ENCODE measurements at places on chromosomes 6 and 20.

DNA sequence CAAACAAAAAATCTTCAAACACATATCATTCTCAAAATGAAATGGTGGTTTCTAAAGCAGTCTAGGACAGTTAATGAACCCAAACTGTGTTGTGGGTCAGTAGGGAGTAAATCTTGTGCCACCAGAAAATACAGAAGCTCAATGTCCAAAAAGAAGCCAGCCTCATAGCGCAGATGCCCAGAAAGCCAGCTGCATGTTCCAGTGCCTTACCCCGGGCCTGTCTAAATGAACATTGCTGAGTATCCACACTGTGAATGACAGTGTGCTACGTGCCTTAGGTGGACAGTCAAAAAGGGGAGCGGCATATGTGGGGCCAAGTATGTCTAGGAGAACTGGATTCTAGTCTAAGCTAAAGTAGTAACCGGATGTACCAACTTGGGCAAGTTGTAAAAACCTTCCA, 10.9 kb downstream of the FYN start:
- no peak for DNase-seq

GRCh38 chr6:147382945-147383554, 125.4 kb upstream of the SAMD5 start:
- DNase-seq = no peak

- DNase-seq = no peak
These were observed 19.9 kb downstream of the PEDS1 start for GRCh38 chr20:50133474-50134217.

GRCh38 chr6:24991810-24992467, 56.2 kb upstream of the RIPOR2 start:
- DNase-seq = peak; percentile 17

DNA sequence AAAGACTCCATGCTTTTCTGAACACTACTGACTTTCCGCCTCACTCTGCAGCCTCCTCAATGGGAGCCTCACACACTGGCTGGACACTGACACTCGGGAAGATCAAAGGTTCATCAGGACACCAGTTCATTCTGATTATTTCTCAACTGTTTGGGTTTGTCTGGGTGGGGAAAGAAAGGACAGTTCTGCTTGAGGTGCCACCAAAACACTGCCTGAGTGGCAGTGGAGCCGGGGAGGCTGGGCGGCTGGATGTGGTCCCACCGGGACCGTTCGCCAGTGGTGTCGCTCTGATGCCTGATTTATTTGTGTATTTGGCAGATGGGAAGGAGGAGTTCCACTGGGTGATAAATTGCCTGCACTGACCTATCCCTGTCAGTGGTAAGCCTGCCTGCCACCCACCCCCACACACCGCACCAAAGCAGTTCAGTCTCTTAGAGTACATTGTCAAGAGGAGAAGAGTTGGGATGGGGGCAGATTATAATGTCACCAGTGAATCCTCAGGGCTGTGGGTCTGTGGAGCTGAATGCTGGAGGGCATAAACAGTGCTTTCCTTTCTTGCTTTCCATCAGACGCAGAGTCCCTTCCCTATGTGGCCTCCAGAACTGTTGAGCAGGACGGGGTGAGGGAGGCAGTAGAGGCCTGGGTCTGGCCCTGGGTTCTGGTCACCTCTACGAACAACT, 49.8 kb downstream of the EDN1 start:
- DNase-seq = no peak

DNA sequence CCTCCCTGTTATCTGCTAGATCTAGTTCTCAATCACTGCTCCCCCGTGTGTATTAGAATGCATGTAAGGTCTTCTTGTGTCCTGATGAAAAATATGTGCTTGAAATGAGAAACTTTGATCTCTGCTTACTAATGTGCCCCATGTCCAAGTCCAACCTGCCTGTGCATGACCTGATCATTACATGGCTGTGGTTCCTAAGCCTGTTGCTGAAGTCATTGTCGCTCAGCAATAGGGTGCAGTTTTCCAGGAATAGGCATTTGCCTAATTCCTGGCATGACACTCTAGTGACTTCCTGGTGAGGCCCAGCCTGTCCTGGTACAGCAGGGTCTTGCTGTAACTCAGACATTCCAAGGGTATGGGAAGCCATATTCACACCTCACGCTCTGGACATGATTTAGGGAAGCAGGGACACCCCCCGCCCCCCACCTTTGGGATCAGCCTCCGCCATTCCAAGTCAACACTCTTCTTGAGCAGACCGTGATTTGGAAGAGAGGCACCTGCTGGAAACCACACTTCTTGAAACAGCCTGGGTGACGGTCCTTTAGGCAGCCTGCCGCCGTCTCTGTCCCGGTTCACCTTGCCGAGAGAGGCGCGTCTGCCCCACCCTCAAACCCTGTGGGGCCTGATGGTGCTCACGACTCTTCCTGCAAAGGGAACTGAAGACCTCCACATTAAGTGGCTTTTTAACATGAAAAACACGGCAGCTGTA, 73.4 kb downstream of the PTPN1 start:
- no peak for DNase-seq

DNA sequence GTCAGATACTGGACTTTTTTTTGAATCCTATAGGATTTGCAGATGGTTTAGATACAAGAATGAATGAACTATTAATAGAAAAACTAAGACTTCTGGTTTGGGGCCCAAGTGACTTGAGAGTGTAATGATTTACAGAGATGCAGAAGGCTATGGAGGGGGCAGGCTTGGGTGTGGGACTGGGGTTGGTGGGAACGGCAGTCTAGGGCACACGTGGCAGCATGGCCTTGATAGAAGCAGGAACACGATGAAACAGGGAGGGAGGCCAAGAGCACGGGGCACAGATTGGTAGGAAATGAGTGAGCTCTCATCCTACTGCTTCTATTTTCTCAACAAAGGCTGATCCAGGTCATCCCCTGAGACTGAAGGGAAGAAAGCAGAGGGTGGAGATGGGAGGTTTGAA, 3.4 kb upstream of the UST start:
- no peak for DNase-seq

- no peak for DNase-seq
These were observed 2.9 kb upstream of the COL21A1 start for GRCh38 chr6:56250266-56250665.

- no peak for DNase-seq
These were observed 6.2 kb downstream of the PTPN1 start for GRCh38 chr20:50516180-50516934.

DNA sequence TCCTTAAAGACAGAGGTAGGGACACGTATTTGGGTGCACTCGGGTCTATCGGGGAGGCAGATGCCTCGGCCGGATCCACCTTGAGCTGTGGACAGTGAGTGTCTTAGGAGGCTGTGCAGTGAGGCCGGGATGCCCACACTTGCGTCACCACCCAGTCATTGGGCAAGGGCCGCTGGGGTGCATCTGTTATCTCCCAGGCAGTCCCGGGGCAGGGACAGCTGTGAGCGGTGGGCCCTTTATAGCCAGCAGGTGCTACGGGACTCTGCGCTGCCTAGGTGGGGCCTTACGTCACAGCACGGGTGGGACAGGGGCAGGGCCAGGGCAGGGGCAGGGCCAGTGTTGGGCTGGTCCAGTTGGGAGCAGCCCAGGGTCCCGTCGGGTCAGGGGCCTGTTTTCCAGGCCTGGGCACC, 689 bp upstream of the COL20A1 start:
- DNase-seq = peak; percentile 10

Measured in heart right ventricle (tissue), 16 donors.